ENCODE measurements at places on chromosomes 7 and 10. TPM values are rescaled to one million over a fixed set of nuclear protein-coding genes. Genes with fewer than 3 reads are reported as not detected.

Gene ZNF735
- total RNA-seq = not detected

Gene LRRN3
- 0.32 TPM for total RNA-seq

GRCh38 chr7:26500749-26501352, 209.2 kb downstream of the SNX10 start:
- no peak for DNase-seq
- no peak overlapping the region for H3K4me3 ChIP-seq
- no peaks in the 10 kb centered on the region for H3K27me3 ChIP-seq
- H3K4me1 ChIP-seq = no peaks in the 10 kb centered on the region
- no peak overlapping the region for H3K27ac ChIP-seq

GRCh38 chr7:4707217-4707741, 25.2 kb downstream of the FOXK1 start:
- H3K36me3 ChIP-seq = no peaks in the 10 kb centered on the region
- H3K4me3 ChIP-seq = no peak overlapping the region

DNA sequence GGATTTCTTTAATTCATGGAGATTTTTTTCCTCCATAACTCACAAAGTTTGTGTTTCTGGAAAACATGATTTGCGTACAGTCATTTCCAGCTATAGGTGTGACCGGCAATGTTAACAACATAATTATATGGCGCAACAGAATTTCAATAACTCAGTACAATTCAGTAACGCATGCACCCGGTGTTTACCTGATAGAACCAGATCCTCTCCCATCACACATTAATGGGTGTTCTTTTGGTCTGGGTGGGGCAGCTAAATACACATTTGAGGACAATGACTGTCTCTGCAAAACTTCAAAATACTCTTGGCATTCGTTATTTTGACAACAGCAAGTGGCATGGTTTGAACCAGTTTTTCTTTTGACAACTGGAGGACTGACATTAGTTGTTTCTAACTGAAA, 102.3 kb downstream of the KLF6 start:
- no peak for DNase-seq
- H3K4me1 ChIP-seq = peaks cover 3% of the 10 kb centered on the region
- H3K36me3 ChIP-seq = no peaks in the 10 kb centered on the region
- no peak overlapping the region for H3K27ac ChIP-seq
- H3K27me3 ChIP-seq = no peaks in the 10 kb centered on the region

GRCh38 chr7:98192781-98193457, 18.3 kb upstream of the BHLHA15 start:
- no peak for DNase-seq
- H3K27ac ChIP-seq = no peak overlapping the region
- H3K36me3 ChIP-seq = no peaks in the 10 kb centered on the region
- no peak overlapping the region for H3K4me3 ChIP-seq

DNA sequence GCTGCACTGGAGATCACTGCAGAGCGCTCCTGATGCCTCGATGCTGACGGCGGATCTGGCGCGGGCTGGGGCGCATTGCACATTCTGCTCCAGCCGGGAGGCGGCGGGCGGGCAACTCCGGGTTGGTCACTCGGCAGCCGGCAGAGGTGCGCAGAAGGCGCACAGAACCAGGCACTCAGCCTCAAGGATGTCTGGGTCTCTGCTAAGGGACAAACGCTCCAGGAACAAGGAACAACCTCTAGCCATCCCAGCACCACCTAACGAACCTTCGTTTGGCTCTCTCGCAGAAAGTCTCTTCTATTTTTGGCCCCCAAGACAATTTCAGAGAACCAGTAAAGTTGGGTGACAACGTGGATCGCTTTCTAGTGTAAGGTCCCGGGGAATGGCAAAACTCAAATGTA, 254.6 kb downstream of the OTUD1 start:
- H3K36me3 ChIP-seq = no peaks in the 10 kb centered on the region
- peaks cover 43% of the 10 kb centered on the region for H3K27me3 ChIP-seq
- H3K4me1 ChIP-seq = peaks cover 5% of the 10 kb centered on the region
- no peak for DNase-seq
- H3K4me3 ChIP-seq = no peak overlapping the region

All from transverse colon (tissue), 4 donors.